H54 (cell line): ENCODE measurements at places on chromosomes 1 and 21.

GRCh38 chr21:42607102-42607501 lies 46.3 kb upstream of the PDE9A start:
- no peak for DNase-seq

GRCh38 chr21:43937891-43938309 lies 72.9 kb downstream of the AGPAT3 start:
- DNase-seq, result no peak

DNA sequence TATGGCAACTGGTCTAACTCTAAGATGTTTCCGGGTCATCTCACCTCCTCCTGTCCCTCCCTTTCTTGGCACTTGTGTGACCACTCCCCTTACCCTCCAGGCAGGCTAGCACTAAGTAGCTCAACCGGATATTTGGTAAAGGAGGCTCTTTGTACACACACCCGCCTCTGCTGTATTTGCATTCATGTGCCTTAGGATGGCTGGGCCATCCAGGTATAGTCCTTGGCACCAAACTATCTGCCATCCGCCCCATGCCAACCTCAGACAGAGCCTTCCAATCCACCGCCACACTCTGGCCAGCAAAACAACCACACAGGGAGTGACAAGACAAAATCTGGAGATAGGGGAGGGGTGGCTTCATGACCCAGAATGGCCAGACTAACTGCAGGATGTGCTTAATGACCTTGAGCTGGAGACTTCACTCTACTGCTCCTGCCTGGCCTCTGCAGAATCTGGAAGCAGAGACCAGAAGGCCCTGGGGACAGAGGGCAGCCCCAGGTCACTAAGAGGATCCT lies 59.5 kb downstream of the CDK18 start:
- no peak for DNase-seq

GRCh38 chr1:231419147-231419546 lies 2.9 kb downstream of the EGLN1 start:
- no peak for DNase-seq

DNA sequence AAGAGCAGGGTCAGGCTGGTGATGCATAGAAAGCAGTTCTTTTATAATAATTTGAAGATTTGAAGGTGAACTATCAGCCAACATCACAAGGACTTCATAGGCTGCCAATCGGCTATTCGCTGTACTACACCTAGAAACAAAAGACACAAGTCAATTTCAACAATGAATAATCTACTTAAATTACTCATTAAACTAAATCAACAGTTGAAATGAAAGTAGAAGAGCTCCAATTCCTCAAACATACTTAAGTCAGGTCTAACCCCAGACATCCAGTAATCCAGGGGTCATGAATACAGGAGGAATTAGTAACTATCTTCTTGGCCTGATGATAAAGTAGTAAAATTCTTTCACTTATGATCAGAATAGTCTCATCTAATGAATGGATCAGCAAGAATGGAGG lies 64.5 kb downstream of the PCSK9 start:
- no peak for DNase-seq

DNA sequence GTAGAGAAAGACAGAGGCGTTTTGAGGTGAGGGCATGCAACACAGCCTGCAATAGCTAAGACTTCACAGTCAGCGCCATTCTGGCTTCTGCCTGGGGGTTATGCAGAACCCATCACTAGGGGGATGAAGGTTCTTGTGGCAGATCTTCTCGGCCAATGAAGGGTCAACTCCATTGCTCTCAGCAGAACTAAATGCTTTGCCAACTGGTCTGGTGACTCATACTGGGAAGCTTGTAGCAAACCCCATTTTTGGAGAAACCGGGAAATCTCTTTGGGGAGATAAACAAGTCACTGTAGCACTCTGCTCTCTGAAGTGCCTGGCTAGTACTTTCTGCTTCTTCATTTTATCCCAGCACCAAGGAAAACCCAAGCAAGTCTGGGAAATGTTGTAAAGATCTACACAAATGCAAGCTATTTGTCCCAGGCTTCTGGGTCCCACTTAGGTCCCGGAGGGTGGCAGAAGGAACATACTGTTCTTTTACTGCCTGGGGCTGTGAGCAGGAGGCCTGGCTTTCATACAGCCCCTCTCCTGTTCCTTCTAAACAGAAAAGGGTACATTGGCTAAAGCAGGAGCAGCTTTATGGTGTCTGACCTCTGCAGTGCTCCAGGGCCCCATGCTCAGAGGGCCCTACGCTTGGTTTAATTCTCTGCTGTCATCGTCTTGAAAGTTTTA lies 28.8 kb downstream of the SHISA4 start:
- DNase-seq, result no peak

GRCh38 chr1:110788673-110789072 lies 84.3 kb upstream of the CD53 start:
- DNase-seq, result no peak

GRCh38 chr1:58714544-58714943 lies 14.7 kb upstream of the MYSM1 start:
- DNase-seq, result no peak

DNA sequence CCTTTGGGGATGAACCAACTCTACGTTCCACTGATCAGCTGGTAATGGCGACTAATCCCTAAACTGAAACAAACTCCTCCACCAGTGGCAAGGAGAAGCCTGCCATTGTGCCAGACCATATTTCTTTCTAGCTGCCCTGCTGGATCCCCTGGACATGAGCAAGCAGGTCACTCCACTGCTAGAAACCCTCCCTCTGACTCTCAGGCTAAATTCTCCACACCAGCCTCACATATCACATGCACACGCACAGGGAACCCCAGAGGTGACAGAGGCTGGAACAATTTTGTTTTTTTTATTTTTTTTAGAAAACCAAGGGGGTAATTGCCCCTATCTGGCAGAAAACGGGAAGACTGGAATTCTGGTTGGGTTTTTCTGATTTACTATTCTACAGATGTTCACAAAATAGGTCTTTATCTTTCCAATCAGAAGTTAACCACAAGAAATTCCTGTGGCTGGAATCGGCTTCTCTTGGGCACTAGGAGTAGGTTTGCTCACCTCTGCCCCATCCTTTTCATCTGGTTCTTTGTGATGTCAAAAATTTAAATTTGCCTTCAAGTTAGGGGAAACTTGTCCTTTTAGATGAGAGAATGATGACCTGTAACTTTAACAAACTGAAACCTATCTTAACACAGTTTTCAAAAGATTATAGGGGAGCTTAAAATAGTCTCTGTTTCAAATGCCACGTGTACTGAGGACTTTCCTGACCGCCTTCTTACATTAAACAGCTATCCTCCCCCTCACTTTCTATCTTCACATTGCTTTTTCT lies 258.1 kb downstream of the SDCCAG8 start:
- no peak for DNase-seq

GRCh38 chr1:38097284-38097898 lies 50.8 kb upstream of the POU3F1 start:
- no peak for DNase-seq

DNA sequence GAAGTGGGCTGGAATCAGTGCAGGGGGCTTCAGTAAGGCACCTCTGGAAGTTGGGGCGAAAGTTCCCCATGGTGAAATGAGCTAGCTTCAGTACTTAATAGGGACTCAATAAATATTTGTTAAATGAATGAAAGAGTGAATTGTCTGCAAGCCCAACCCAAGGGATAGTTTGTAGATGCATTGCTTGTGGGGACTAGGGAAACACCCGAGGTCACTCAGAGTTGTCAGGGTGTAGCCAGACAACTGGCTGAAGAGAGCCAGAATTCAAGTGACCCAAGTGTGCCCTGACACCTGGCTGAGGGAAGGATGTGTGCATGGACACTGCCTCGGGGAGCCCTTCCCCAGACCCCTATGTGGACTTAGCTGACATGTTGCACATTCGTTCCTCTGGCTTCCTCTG lies 1.3 kb upstream of the SLC26A9 start:
- no peak for DNase-seq

DNA sequence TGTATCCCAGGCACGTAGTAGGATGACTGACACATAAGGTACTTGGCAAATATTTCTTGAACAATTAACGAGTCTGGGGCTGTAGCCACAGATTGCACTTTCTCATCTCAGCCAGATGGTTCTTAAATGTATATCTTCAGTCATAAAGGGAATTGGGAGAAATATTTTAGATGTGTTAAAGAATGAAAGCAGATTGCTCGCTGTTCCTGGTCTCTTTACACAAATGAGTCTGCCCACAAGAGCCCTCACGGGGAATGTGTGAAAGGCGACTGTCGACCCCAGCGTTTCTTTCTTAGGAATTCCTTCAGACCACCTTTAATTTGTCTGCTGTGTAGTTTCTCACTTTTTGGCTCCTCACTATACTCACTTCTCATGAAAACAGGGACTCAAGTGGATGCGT lies 725 bp downstream of the MT1HL1 start:
- DNase-seq, result no peak

- DNase-seq, result no peak
These were observed 74.9 kb downstream of the FCRL5 start for GRCh38 chr1:157477419-157477818.

DNA sequence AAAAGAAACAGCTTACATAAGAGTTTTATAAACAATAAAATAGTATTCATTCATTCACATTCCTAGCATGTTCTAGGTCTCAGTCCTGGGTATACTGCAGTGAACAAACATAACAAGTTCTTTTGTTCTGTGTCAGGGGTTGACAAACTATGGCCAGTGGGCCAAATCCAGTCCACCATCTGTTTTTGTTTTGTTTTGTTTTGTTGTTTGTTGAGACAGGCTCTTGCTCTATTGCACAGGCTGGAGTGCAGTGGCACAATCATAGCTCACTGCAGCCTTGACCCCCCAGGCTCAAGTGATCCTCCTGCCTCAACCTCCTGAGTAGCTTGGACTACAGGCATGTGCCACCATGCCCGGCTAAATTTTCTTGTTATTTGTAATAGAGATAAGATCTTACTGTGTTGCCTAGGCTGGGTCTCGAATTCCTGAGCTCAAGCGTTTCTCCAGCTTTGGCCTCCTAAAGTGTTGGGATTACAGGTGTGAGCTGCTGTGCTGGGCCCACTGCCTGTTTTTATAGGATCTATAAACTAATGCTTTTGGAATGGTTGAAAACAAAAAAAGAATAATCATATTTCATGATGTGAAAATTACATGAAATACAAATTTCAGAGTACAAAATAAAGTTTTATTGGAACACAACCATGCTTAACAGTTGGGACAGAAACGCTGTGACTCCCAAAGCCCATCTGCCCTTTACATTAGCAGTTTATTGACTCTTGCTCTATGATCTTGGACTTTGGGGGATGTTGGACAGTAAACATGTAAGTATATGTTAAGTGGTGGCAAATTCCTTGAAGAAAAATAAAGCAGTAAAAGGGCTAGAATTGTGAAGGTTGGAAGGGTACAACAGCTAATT lies 17.9 kb downstream of the CAPZA1 start:
- DNase-seq, result no peak

DNA sequence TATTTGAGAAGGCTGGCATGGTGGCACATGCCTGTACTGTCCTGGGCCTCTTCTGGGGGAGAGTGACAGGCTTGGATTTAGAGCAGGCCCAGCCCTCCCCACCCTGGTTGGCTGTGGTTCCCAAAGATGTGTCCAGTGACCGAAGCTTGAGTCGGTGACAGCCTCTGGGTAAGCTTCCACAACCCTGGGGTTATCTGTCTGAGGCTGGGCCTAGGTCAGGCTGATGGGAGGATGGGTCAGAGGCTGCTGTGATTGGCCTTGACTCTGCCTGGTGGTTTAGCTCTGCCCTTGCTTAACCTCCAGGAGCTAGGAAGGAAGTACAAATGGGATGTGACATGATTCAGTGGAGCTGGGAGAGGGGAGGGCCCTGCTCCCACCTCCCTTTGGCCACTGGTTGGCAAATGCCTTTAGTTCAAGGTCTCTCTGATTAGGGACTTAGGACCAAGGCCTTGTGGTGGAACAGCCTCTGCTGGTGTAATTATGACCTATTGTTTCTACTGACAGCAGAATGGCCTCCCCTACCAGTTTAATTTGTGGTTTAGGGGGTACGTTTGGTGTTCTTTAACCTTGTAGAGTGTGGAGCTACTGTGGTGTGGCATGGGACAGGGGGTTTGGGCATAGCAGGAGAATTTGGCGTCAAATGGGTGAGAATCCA lies 16.6 kb downstream of the NUDC start:
- no peak for DNase-seq

- no peak for DNase-seq
These were observed 14.7 kb downstream of the JUN start for GRCh38 chr1:58768971-58769808.

DNA sequence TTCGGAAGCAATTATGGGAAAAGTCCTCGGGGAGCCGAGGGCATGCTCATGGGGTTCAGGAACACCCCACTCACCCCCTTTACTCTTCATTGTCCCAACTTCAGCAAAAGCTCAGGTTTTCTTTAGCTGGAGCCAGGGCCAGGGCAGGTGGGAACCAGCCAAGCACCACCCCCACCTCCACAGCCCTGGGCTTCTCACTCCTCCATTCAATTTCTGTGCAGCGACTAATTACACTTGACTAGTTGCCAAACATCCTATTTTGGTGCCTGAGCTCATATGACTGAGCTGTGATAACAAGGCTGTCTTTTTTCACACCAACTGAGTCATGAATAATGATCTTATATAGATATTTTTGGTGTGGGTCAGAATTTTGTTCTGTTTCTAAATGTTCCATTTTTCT lies 257.2 kb upstream of the AJAP1 start:
- DNase-seq, result no peak
